ENCODE measurements at places on chromosomes 2 and 18.
A peak's percentile ranks its signal among the peaks of the same experiment; 100 is the strongest.

DNA sequence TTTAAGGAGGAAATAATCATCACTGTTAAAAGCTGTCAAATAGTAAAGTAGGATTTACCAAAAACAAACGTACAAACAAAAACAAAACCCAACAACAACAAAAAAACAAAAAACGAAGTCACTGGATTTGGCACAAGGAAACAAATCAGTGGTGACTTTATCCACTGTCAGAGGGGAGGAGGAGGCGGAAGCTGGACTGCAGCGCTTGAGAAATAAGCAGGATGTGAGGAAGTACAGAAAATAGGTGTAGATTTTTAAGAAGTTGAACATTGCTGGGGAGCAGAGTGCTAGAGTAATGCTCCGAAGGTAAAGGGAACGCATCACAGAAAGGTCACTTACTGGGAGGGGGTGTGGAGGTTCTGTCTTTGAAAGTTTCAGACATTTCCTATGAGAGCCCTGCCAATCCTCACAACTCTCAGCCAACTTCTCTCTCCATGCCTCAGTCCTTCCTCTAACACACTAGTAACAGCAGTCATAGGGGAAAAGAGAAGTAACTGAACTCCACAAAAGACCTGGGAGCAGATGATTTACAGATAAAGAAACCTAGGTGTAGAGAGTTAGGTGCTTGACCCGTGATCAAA lies 220.2 kb upstream of the SMAD7 start:
- no peak for DNase-seq

- no peak for DNase-seq
These were observed 100.2 kb downstream of the ANKRD44 start for GRCh38 chr2:197210430-197210829.

GRCh38 chr2:241903121-241904010 lies 33.8 kb downstream of the RTP5 start:
- no peak for DNase-seq

- no peak for DNase-seq
These were observed 880.2 kb downstream of the TSN start for GRCh38 chr2:122635686-122636085.

DNA sequence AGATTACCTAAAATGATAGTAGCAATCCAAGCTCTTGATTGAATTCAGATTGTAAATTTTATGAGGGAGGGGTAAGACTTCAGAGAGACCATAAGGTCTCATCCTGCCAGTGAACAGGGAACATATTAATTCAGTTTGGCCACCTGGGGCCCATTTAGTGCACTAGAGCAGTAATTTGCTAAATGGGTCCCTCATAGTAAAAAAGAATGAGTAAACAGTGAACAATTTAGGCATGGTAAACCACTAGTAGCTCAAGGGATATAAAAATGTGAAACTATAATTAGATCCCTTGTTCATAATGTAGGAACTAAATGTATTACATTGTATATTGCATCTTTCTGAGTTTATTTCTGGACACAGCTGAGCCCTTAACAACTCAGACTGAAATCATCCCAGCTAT lies 4.9 kb upstream of the PHLPP1 start:
- DNase-seq, result peak; percentile 83

DNA sequence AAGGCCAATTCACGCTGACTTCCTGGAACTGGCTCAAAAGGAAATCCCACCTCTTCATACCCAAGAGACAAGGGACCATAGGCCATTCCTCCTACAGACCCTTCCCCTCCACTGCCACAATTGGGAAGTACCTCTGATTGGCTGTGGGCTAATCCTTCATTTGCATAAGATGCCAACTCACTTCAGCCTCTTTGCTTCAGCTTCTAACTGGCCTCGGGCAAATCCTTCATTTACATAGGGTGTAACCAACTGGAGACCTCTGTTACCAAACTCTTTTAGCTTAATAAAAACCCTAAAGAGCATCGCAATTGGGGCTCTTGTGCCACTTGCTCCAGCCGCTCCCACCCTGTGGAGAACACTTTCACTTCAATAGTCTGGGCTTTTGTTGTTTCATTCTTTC lies 38.2 kb downstream of the MC2R start:
- no peak for DNase-seq

DNA sequence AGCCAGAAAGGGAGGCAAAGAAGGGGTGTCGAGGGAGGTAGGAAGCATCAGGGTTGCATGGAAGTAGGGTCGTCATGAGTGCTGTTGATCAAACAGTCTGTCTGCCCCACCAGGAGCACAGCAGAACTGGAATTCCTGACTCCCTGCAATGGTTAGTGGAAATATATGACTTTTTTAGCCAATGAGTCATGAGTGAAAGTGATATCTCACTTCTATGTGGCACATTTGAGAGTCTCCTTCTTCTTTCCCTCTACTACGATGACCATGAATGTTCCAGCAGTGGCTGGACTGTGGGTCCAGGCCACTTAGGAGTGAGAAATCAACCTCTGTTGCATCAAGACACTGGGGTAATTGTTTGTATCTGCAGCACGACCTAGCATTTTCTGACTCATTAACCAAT lies 199.5 kb downstream of the TTC32 start:
- DNase-seq, result no peak

DNA sequence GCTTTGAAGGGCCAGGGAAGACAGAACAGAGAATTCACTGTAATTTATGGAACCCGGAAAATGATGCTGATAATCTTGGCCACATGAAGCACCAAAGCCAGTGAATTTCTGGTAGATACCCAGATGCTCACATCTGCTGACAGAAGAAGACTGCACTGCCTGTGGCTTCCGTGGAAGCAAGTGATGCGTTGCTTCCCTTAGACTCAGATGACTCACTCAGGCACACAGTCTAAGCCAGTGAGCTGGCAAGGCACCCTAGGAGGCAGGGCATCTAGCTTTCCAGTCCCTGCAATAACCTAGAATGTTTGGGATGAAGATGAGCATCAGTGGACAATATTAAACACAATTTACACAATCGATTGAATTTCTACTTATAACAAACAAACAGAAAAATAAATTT lies 284.7 kb downstream of the CMPK2 start:
- DNase-seq, result no peak

DNA sequence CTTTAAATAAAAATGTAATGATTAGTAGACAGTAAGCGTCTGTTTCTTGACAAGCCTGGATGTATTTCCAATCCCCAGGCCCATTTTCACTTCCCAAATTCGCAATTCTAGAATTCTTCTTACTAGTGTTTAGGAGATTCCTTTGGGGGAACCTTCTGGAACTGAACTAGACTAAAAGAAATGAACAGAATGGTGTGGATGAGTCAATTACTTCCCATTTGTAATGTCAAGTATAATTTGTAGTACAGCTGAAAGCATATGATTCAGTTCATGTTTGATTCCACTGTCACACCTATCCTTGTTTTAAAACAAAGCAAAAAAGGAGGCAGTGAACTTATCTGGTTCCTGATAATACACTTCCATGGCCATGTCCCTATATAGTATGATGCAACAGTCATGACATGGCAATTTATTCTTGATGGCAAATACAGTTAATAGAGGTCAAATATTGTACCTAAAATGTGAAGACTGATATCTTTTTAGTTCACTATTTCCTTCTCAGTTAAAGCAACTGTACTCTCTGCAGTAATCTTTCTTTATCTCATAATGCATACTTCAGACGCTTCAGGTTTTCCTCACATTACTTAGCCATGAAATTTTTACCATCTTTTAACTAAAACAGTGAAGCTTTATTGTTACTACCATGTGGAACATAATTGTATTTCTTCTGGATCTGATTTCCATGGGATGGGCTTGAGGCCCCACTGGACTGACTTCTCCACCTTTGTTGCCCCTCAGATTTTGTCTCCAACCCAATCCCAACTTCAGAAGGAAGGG lies 2.0 kb downstream of the IDH1 start:
- no peak for DNase-seq

DNA sequence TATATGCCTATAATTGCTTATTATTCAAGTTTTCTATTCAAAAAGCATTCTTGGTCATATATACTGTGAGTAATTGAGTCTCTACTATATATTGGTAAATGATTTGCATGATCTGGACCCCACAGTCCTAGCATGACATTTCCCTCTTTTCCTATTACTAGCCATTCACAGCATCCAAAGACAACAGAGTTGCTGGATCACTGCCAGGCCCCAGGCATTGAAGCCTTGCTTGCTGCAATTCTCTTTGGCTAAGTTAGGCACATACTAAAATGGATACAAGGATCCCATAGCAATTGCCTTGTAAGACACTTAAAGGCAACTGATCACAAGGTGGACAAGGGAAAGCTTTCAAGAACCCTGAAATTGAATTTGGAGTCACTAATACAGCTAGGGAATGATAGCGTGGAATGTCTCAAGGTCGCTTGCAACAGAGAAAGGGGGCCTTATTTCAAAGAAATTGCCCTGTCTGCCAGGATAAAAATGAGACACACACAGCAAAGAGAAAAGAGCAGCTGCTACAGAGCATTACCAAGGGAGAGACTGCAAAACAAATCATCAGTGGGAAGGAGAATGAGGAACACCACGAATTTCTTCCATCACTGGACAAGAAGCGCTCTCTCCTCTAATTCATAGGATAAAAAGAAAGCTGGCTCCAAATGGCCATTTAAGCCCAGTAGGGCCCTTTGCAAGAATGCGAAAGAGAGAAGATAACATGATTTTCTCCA lies 77.1 kb upstream of the EPHA4 start:
- DNase-seq, result peak; percentile 11

DNA sequence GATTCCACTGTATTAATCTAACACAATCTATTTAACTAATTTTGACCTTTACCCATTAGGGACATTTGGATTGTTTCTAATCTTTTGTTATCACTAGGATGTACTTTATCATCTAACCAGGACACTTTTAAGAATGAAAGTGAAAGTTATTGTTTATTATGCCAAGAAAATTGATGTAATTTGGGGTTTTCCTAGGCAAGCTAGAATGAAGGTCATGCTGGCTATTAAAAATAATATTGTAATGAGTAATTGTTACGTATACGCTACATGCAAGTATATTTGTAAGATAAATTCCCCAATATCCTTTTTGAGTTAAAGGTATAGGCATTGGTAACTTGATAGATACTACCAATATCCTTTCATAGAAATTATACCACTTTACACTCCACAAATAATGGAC lies 74.6 kb downstream of the COL5A2 start:
- no peak for DNase-seq

All from NCI-H2081 treated with DMSO at 0.1 percent for 48 hours (cell line).